ENCODE measurements at places on chromosomes 7 and 10. TPM values are rescaled to one million over a fixed set of nuclear protein-coding genes. Genes with fewer than 3 reads are reported as not detected.
A peak's percentile ranks its signal among the peaks of the same experiment; 100 is the strongest.

GRCh38 chr7:158804335-158804734 lies 25.0 kb downstream of the ESYT2 start:
- no peak overlapping the region for H3K27ac ChIP-seq
- H3K4me3 ChIP-seq, result no peak overlapping the region
- H3K4me1 ChIP-seq, result peaks cover 2% of the 10 kb centered on the region
- H3K36me3 ChIP-seq, result no peaks in the 10 kb centered on the region
- H3K27me3 ChIP-seq, result no peaks in the 10 kb centered on the region

DNA sequence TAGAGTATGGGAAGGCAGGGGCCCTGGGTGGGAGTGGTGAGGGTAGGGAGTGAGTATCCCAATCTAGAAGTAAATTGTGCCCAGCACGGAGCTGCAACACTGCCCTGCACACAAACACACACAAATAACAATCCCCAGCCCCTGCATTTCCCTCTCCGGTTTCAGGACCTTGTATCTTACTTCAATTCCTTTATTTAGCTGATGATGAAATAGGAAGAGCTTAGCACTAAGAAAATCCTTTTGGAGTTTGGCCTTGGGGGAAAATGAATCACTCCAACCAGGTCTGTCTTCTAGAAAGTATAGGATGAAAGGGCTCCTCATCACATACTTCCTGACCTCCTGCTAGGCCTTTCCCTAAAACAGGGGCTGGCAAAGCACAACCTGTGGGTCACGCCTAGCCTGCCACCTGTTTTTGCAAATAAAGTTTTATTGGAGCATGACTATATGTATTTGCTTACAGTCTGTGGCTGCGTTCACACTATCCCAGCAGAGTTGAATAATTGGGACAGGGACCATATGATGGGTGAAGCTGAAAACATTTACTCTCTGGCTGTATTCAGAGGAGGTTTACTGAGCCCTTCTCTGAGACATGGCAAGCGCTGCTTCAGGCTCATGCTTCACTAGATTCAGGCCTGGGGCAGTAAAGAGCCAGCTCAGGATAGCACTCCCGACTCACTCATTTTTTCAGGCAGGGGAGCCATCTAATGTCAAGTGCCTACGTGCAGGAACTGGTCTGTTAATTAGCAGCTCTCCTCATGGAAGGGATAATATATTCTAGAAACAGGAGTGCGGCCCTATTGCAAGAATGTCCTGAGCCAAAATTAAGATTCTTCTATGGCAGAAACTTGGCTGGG lies 111.0 kb downstream of the EGFR start:
- H3K4me1 ChIP-seq, result peaks cover 19% of the 10 kb centered on the region
- H3K36me3 ChIP-seq, result no peaks in the 10 kb centered on the region
- no peaks in the 10 kb centered on the region for H3K27me3 ChIP-seq
- no peak overlapping the region for H3K4me3 ChIP-seq
- DNase-seq, result no peak

- H3K27me3 ChIP-seq, result no peaks in the 10 kb centered on the region
- peaks cover 2% of the 10 kb centered on the region for H3K4me1 ChIP-seq
- no peak overlapping the region for H3K4me3 ChIP-seq
- peaks cover 5% of the 10 kb centered on the region for H3K36me3 ChIP-seq
Measured at GRCh38 chr10:28054228-28054860, 55.5 kb upstream of the ODAD2 start.

- no peaks in the 10 kb centered on the region for H3K27me3 ChIP-seq
- H3K27ac ChIP-seq, result no peak overlapping the region
- no peaks in the 10 kb centered on the region for H3K4me1 ChIP-seq
- H3K4me3 ChIP-seq, result no peak overlapping the region
- no peak for DNase-seq
Measured at GRCh38 chr10:115167751-115168150, 74.6 kb downstream of the ATRNL1 start.

GRCh38 chr7:111668711-111669110 lies 106.4 kb upstream of the IMMP2L start:
- no peaks in the 10 kb centered on the region for H3K27me3 ChIP-seq
- H3K27ac ChIP-seq, result no peak overlapping the region
- no peaks in the 10 kb centered on the region for H3K4me1 ChIP-seq
- H3K36me3 ChIP-seq, result no peaks in the 10 kb centered on the region

DNA sequence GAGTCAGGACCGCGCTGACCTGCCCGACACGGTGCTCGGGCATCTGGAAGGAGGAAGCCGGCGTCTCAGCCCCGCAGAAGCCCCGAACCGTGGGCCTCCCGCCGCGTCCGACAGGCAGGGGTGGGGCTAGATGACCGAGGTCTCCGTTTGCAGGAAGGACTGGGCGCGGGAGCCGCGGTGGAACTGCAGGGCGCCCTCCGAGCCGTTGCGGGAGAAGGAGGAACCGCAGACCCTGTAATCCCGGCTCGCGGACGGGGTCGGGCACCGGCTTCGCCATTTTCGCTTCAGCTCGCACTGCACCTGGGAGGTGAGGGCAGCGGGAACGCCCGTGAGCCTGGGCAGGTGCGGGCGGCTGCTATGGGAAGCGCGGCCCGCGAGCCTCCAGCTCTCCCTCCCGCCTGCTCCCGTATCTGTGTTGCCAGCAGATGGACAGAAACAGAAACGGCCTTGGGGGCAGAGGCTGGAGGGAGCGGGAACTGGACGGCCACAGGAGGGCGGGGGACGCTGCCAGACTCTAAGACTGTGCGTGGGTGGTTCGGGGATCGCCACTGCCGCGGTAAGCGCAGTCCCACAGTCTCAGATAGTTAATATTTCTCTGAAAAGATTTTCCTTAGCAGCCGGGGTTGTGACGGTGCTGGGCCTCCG lies 114.1 kb downstream of the VIPR2 start:
- H3K36me3 ChIP-seq, result no peaks in the 10 kb centered on the region
- H3K27me3 ChIP-seq, result no peaks in the 10 kb centered on the region
- DNase-seq, result peak; percentile 89

DNA sequence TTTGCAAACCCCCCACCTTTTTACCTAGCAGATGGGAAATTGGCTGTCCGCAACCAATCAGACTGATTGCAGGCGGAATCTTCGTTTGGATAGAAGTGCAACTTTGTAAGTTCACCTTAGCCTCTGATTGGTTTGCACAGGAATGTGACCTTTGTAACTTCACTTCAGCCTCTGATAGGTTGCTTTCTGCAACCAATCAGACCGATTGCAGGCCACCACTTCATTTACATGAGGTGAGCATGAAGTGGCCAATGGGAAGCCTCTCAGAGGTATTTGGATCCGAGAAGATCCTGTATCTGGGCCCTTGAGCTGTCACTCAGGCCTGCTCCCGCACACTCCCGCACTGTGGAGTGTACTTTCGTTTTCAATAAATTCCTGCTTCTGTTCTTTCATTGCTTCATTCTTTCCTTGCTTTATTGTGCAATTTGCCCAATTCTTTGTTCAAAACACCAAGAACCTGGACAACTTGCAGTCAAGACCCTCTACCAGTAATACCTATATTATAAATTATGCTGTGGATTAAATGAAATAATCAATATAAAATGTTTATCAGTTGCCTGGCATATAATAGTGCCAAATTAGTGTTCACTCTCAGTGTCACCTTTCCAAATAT lies 491.4 kb downstream of the PLXNA4 start:
- no peaks in the 10 kb centered on the region for H3K4me1 ChIP-seq
- H3K27ac ChIP-seq, result no peak overlapping the region
- H3K4me3 ChIP-seq, result no peak overlapping the region
- no peaks in the 10 kb centered on the region for H3K27me3 ChIP-seq

GRCh38 chr7:108193594-108194498 lies 63.7 kb upstream of the LAMB4 start:
- no peaks in the 10 kb centered on the region for H3K27me3 ChIP-seq
- DNase-seq, result no peak
- H3K36me3 ChIP-seq, result no peaks in the 10 kb centered on the region
- no peaks in the 10 kb centered on the region for H3K4me1 ChIP-seq
- H3K27ac ChIP-seq, result no peak overlapping the region
- no peak overlapping the region for H3K4me3 ChIP-seq

DNA sequence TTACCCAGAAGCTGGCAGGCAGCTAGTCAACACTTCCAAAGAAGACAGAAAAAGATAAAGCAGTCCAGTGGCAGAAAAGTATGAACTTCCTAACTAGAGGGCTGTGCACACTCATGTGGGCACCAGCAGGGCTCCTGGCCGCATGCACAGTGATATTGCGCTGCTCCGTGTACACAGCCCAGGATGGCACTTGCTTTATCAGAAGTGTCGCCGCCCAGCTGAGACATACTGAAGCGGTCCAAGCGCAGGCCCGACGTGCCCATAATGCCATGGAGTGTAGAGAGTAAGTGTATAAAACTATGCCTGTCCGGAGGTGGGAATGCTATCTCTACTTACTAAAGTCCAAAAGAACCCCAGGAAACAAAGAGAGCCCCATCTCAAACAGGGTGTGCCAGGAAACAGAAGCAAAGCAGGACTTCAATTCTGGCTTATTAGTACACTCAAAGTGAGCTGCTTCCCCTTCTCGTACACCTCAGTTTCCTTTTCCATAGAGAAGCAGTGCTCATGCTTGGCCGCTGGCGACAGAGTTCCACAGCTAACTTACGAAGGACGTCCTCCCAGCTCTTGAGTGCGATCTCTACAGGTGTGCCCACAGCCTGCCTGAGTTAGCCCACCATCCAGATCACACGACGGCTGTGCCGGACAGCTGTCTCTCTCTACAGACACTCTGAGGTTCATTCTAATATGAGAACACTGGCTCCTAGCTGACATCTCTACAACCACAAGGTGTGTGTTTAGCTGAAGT lies 234.3 kb downstream of the COBL start:
- DNase-seq, result no peak
- H3K4me3 ChIP-seq, result no peak overlapping the region
- H3K36me3 ChIP-seq, result no peaks in the 10 kb centered on the region
- no peak overlapping the region for H3K27ac ChIP-seq
- no peaks in the 10 kb centered on the region for H3K4me1 ChIP-seq

GRCh38 chr7:100675105-100675451 lies 1.5 kb downstream of the GNB2 start:
- DNase-seq, result no peak
- peak overlapping the region; percentile 16 for H3K27ac ChIP-seq
- no peaks in the 10 kb centered on the region for H3K4me1 ChIP-seq
- peak overlapping the region; percentile 75 for H3K4me3 ChIP-seq
- no peaks in the 10 kb centered on the region for H3K27me3 ChIP-seq
- peaks cover 5% of the 10 kb centered on the region for H3K36me3 ChIP-seq

DNA sequence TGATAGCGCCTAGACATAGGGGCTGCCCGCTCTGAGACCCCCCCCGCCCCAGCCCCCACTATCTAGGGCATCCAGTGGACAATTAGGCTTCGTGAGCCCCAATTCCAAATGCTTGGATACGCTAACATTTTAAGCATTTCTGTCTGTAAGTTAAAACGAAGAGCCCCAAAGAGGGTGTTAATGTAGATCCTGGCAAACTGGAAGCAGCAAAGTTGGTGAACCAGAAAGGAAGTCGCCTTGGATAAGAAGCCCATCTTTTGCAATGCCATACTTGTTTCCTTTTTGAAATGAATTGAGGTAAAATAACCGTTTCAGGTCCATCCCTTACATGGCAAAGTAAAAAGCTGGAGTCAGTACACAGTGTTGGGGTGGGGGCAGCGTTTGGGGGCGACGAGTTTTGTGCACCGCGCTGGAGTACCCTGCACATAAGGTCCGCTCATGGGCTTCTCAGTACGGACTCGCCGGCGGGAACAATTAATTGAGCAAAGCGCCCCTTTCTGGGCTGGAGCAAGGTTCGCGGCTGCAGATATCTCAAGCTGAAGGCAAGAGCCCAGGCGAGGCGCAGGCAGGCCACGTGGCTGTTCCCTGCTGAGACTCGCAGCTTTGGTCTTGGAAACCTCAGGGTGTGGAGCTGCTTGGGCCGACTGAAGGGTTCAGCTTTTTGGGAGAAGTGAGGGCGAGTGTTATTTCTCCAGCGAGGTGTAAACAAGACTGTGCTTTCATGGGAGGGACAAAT lies 1.4 kb upstream of the TWIST1 start:
- H3K36me3 ChIP-seq, result no peaks in the 10 kb centered on the region
- H3K4me3 ChIP-seq, result no peak overlapping the region
- DNase-seq, result peak; percentile 72

GRCh38 chr7:104973909-104974415 lies 40.0 kb upstream of the KMT2E start:
- no peaks in the 10 kb centered on the region for H3K27me3 ChIP-seq
- peaks cover 11% of the 10 kb centered on the region for H3K4me1 ChIP-seq
- no peaks in the 10 kb centered on the region for H3K36me3 ChIP-seq
- peak overlapping the region; percentile 89 for H3K27ac ChIP-seq
- no peak overlapping the region for H3K4me3 ChIP-seq
- DNase-seq, result no peak

The LIPM gene
- total RNA-seq, result not detected

The KLLN gene
- total RNA-seq, result 0.66 TPM

The PDK4 gene
- 294 TPM for total RNA-seq

The ENTPD1 gene
- 110 TPM for total RNA-seq

The PAX4 gene
- not detected for total RNA-seq

The PTF1A gene
- not detected for total RNA-seq

The HMX3 gene
- total RNA-seq, result not detected

The CDC14C gene
- total RNA-seq, result not detected
